ENCODE measurements at places on chromosomes 16 and 17.

- no peak for DNase-seq
Observed at GRCh38 chr17:21089145-21089544, 37.6 kb upstream of the DHRS7B start.

DNA sequence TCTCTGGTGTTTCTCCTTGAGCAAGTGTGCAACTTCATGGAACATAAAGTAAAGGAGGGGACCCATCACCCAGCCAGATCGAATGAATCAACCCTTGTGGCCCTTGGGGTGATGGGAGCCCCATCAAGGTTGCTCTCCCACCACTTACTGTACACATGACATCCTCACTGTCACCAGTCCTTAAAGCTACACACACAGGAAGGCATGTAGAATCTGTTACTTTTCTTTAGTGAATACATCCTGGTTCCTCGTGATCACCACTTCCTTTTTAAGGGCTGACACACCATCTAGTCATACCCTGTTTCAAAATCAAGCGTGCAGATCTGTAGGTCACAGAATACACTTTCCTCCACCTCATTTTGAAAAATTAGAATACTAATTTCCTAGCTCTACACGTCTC is 22.6 kb upstream of the MPHOSPH6 start:
- no peak for DNase-seq

- no peak for DNase-seq
Observed at GRCh38 chr16:53924331-53925106, 220.6 kb downstream of the FTO start.

GRCh38 chr17:1153795-1154546 is 25.8 kb downstream of the ABR start:
- no peak for DNase-seq

GRCh38 chr17:78154903-78155811 is 9.0 kb downstream of the C17orf99 start:
- no peak for DNase-seq

DNA sequence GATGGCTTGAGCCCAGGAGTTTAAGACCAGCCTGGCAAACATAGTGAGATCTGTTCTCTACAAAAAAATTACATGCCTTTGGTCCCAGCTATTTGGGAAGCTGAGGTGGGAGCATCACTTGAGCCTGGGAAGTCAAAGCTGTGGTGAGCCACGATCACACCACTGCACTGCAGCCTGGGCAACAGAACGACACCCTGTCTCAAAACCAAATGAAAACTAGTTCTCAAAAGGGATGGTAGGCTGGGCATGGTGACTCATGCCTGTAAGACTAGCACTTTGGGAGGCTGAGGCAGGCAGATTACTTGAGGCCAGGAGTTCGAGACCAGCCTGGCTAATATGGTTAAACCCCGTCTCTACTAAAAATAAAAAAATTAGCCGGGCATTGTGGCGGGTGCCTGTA is 31.1 kb downstream of the PPM1D start:
- no peak for DNase-seq

DNA sequence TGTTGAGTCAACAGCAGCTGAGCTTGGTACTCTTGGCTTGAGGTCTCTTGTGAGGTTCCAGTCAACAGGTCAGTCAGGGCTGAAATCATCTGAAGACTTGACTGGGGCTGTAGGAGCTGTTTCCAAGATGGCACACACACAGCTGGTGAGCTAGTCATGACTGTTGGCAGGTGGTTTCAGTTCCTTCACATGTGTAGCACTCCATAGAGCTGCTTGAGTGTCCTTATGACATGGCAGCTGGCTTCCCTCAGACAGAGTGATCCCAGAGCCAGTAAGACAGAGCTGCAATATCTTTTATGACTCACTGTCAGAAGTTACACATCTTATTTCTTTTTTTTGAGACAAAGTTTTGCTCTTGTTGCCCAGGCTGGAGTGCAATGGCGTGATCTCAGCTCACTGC is 19.5 kb upstream of the GAS7 start:
- DNase-seq: no peak

- DNase-seq: no peak
Observed at GRCh38 chr16:69399361-69399760, 13.6 kb upstream of the TERF2 start.

DNA sequence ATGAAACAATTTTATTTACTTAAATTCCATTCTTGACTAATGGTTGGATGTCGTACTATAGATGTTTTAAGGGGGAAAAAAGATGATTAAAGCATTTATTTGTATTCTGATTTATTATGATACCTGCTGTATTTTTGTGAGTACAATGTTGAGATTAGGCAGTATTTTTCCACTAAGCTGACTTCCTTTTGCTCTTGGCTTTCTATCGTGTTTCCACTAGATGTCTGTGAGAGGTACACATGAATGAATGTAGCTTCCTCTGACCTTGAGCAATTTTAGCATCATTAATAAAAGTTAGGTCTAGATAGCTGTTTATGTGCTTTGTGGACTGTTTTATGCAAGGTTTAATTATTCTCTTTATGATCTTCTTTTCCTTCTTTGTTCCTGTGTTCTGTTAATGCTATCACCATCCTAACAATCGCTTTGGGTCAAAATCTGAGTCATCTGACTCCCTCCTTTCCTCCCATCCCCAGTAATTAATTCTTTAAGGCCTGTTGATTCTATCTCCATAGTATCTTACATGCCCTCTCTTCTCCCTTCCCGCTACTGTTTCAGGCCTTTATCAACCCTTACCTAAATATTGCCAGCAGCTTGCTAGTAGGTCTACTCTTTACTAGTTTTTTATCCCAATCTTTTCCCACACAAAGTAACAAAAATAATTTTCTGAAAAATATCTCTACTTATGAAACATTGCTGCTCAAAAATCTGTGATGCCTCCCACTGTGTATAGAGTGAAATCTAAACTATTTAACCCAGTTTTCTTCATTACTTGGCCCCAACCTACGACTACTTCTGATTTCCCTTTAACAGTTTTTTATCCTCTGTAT is 76.0 kb downstream of the VMP1 start:
- no peak for DNase-seq

- peak; percentile 29 for DNase-seq
Observed at GRCh38 chr17:59149841-59150511, 5.0 kb downstream of the SKA2 start.

DNA sequence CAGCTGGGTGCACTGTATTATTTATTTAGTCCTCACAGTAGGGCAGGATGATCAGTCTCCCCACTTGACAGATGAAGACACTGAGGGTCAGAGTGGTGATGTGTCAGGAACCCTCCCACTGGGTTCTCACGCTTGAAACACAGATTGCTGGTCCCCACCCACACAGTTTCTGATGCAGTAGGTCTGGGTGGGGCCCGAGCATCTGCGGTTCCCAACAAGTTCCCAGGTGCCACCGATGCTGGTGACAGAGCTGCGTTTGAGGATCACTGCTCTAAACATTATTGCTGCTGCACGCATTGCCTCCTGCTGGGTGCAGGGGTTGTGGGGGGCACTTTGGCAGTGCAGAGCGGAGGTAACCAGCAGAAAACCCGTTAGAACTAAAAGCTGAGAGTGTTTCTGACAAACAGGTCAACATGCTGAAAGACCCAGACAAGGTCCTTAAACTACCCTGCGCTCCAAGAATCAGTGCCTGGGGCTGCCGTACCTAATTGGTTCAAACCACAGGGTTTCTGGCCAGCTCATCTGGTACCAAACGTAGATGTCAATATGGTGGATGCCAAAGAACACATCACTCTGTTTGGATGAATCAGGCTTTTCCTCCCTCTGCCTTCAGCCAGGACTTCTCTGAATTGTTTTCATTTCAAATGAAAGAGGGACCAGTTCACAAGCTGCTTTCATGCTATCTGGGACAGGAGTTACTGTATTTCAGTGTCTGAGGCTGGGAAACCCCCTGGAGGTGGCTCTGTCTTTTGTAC is 76.0 kb downstream of the ABCC1 start:
- peak; percentile 36 for DNase-seq

DNA sequence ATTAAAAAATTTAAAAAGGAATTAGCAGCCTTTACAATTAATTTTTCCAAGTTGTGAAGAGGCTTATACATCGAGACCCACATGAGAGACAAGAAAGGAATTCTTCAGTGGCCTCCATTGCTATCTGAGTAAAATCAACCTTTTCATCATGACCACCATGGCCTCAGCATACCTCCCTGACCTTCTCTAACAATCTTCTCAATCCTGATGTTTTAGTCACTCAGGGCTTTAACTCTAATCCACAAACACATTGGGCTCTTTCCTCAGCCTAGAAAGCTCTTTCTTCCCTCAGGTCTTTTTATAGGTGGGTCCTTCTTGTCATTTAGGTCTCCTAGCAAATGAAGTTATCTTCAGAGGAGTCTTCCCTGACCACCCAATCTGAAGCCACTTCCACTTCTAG is 46.4 kb downstream of the SPOP start:
- no peak for DNase-seq
